ENCODE measurements at places on chromosomes 7 and 10.
A peak's percentile ranks its signal among the peaks of the same experiment; 100 is the strongest.

GRCh38 chr7:85997515-85997914 is 646.2 kb upstream of the GRM3 start:
- no peak for DNase-seq

GRCh38 chr7:97218767-97219166 is 101.3 kb downstream of the SDHAF3 start:
- DNase-seq, result no peak

GRCh38 chr10:132187430-132188138 is 836 bp downstream of the DPYSL4 start:
- no peak for DNase-seq

DNA sequence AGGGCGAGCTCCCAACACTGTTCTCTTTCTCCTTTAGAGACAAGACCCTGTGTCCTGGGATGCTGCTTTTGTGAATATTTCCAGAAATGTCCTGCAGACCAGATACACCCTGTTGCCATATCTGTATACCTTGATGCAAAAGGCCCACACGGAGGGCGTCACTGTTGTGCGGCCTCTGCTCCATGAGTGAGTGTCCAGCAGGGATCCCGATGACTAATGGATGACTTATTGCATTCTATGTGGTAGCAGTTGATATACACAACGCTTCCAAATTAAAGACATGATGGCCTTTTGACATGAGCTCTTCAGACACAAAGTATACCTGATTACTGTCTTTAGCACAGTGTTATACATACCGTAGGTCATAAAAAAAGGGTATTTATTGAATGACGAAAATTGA is 45.0 kb upstream of the MGAM2 start:
- DNase-seq, result no peak

DNA sequence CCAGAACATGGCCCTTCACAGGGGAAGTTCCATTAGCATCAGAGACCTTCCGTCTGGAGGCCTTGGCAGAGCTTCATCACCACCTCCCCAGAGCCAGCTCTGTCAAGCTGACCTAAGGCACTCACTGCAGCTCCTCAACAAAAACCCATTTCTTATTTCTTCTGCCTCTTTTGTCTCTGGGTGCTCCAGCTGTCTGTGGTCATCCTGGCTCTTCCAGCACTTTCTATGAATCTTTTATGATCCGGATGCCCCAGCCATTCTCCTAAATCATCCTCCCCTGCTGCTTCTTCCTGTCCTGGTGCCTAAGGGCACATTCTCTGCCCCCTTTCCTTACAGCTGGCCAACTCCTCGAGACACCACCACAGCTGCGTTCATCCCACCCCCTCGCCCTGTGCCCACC is 171.7 kb upstream of the INSYN2A start:
- DNase-seq, result no peak

- no peak for DNase-seq
Observed at GRCh38 chr10:9222917-9223316, 1168.4 kb downstream of the GATA3 start.

- DNase-seq, result no peak
Observed at GRCh38 chr10:131708225-131708880, 192.5 kb upstream of the PPP2R2D start.

DNA sequence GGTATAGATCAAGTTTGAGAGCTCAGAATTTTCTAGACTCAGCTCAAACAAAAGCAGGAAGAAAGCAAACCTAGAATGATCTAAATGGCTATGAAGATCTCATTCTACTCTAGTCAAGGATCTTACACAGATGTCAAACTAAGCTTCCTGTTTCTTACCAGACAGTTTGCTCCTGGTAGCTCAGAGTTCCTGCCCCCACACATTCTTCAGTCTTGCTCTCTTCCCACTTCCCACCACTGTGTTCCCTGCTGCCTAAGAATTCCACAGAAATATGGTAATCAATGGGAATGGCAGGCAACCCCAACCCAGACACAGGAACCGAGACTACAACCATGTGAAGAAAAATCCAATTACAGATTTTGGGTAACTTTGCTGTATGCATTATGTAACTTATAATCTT is 133.4 kb upstream of the PTN start:
- no peak for DNase-seq

GRCh38 chr7:41238851-41239331 is 464.0 kb downstream of the INHBA start:
- no peak for DNase-seq

GRCh38 chr10:74917481-74918077 is 91.2 kb downstream of the KAT6B start:
- DNase-seq, result no peak

- peak; percentile 37 for DNase-seq
Observed at GRCh38 chr7:100799037-100799896, 28.1 kb downstream of the EPHB4 start.
